ENCODE measurements at places on chromosomes 2 and 18.

DNA sequence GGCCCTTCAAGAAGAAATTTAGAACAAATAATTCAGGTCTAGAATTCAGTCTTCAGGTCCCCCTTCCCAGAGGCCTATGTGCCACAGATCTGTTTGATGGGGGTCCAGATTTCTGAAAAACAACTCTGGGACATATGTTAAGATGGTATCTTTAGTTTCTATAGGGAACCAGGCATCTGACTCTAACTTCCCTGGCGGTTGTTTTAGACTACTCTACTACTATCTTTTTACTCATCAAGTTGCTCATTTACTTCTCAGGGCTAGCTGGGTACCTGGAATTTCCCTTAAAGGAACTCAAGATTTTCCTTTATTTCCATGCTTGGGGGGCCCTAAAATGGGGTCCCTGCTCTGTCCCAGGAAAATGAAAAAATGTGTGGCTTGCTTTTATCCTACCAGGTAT lies 114.7 kb upstream of the RAB6C start:
- DNase-seq = no peak

DNA sequence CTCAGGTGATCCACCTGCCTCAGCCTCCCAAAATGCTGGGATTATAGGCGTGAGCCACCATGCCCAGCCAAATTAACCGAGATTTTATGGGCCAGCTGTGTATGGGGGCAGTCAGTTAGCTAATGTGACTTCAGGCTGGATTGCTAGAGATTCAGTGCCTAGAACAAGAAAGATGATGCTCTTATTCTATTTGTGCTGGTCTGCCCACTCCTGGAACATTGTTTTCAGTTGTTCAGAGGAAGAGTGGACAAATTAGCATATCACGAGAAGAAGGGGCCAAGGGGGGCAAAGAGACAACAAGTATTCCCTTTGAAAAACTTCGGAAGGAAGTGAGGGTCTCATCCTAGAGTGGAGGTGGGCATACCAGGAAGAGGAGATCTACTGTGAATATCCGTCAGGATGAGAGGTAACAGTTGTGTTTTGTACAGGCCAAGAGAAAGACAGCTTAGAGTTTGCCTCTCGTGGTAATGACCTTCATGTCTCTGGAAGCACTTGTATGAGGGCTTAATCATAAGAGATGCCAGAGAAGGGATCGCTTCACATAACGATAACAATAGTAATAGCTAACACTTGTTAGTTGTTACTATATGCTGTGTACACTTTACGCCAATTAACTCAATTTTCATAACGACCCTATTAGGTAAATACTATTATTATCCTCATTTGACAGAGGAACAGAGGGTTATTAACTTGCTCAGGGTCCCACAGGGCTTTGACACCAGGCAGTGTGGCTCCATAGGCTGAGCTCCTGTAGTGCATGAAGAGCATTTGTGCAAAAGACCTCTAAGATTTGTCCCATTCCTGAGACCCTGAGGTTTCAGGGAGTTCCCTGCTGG lies 138.3 kb downstream of the DDX1 start:
- DNase-seq = no peak

DNA sequence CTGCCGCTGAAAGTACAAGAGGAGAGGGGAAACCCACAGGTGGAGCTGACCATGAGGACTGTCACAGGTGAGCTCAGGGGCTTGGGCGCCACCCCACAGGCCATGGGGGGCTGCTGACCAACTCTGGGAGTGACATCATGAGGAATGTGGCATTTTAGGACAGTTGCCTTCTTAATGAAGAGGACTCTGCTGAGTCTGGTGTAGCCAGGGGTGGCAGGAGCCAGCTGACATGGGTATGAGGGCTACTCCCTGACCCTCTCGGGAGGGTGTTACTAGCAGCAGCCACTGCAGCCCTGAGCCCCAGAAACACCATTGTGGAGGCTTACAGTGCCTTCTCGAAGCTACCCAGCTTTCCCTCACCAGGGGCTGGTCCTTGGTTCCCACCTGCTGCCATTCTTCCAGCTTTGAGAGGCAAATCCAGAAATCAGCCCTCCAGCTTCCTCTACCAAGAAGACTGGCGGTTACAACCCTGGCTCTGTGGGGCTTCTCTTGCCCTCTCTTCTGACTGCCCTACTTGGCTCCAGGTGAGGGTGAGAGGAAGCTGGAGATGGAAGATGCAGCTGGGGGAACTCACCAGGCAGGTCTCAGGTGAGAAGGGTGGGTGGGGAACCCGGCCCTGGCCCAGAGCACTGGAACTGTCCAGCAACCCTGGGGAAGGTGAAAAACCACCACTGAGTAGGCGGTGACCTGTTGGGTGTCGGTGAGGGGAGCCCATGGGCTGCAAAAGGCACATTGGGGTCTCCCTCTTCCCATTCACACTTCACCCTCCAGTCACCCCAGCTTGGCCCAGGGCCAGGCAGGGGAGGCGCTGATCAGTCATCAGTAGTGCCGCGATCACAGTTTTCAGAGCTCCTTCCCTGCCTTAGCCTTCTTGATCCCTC lies 98.5 kb downstream of the MCFD2 start:
- DNase-seq = no peak

- no peak for DNase-seq
Measured at GRCh38 chr2:220913384-220913783, 658.7 kb downstream of the EPHA4 start.

- DNase-seq = no peak
Measured at GRCh38 chr18:57329856-57330255, 22.5 kb upstream of the ST8SIA3 start.

DNA sequence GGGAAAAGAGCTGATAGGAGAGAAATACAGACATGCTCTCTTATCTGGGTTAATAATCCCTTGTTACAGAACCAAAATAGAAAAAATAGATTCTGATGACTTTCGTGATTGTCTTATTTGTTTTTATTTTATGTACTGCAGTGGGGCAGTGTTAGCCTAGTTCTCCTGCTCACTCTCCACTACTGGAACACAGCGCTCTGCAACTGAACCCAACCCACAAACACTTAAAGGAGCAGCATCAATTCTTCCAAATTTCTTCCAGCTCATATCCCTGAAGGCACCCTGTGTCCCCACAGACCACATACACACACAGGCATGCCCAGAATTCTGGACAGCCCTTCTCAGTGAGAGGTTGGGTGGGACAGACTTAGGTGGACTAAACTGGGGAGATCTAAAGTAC lies 160.6 kb downstream of the SS18 start:
- DNase-seq = no peak

DNA sequence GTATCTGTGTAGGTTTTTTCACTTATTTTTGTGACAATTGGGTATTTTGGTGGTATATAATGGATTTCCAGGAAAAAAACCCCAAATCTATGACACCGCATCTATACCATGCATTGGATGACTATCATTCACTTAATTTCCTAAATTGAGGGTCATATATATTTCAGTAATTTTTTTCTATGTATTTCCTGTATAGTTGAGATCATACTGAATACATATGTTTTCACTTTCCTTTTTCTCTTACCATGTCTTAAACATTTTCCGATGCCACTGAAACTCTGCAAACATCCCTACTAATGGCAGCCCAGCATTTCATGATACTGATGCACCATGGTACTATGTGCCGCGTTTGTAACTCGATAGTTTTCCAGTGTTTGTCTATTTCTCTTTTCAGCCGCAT lies 40.4 kb downstream of the CDKL4 start:
- no peak for DNase-seq

GRCh38 chr2:74560591-74560990 lies 6.1 kb downstream of the DOK1 start:
- DNase-seq = no peak

DNA sequence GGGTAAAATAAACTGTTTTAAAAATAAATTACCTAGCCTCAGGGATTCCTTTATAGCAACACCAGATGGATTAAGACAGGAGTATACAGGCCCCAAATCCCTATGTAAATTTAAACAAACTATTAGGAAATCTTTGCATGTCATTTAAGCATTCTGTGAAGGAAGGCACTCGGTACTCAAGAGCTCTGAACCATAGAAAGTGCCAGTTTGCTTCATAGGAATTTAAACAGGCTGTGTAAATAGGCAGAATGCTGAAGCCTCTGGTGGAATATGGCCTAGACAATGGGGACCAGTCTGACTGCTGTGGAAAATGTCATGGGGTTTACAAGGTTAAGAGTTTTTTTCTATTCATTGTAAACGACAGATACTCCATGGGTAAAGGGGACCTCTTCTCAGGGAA lies 377.4 kb downstream of the DLGAP1 start:
- no peak for DNase-seq

DNA sequence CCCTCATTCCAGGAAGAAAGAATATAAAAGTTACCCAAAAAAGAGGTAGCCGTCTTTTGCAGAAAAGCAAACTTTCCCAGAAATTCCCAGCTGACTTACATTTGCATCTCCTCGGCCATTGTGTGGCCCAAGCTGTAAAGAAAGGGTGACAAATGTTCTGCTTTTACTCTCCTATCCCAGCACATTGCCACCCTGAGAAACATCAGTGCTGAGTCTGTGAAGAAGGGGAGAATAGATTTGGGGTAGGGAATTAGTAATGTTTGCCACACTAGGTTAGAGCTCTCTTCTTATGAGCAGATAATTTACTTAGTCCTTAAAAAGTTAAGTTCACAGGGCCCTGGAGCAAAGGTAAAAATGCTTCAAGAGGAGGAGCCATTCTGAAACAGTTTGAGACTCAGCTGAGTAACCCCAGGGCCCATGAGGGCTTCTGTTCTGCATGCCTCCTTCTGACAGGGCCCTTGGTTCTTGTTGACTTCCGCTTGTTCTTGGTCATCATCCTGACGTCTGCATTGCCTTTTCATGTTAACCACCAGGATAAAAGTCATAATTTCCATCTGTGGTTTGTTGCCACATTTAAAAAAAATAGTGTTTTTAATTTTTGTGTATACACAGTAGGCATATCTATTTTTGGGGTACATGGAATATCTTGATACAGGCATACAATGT lies 550.7 kb downstream of the RNF144A start:
- DNase-seq = no peak

DNA sequence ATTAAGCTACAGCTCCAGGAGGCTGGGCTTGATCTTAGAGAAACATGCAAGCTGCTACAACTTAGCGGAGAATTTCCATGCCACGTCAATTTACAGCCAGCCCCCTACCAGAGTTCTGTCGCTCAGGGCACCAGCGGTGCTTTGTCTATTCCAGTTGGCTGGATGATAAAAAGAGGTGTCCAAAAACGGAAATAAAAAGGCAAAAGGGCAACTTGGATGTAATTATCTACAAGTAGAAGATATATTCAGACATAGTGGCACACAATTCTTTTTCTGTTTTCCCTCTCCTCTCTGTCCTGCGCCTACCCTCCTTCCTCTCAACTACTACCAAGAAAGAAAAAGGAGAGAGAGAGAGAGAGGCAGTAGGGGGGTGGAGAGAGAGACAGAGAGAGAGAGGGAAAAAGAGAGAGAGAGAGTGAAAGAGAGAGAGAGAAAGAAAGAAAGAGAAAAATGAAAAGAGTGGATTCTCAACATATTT lies 363 bp upstream of the RFTN2 start:
- DNase-seq = no peak

- DNase-seq = no peak
Measured at GRCh38 chr2:49772299-49772970, 618.1 kb upstream of the FSHR start.

- no peak for DNase-seq
Measured at GRCh38 chr2:10721396-10722251, at the start of gene ATP6V1C2. Gene ATP6V1C2 (plus strand): TSS chr2:10721630. CDS start chr2:10722850, 1,220 bp downstream.

GRCh38 chr2:101146535-101146934 lies 4.6 kb downstream of the TBC1D8 start:
- no peak for DNase-seq

- no peak for DNase-seq
Measured at GRCh38 chr2:20429528-20429927, 17.3 kb upstream of the RHOB start.

All from liver (tissue), 10 donors.